ENCODE measurements at places on chromosomes 3 and 15.

DNA sequence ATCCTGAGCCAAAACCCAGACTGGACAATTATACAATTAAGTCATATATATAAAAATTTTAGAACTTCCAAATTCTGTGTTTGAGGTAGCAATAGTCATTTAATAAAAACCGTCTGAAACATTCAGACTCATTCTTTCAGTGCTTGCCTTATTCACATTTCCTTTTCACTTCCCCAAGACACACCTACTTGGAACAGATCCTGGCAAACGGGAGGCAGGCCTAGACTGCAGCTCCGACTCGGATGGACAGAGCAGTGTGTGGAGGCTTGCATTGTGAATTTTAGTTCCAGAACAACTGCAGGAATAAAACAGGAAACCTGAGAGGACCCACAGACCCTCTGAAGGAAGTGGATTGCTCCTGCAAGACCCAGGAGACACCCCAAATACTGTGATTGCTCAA is 341.4 kb downstream of the CNTN3 start:
- DNase-seq = no peak

DNA sequence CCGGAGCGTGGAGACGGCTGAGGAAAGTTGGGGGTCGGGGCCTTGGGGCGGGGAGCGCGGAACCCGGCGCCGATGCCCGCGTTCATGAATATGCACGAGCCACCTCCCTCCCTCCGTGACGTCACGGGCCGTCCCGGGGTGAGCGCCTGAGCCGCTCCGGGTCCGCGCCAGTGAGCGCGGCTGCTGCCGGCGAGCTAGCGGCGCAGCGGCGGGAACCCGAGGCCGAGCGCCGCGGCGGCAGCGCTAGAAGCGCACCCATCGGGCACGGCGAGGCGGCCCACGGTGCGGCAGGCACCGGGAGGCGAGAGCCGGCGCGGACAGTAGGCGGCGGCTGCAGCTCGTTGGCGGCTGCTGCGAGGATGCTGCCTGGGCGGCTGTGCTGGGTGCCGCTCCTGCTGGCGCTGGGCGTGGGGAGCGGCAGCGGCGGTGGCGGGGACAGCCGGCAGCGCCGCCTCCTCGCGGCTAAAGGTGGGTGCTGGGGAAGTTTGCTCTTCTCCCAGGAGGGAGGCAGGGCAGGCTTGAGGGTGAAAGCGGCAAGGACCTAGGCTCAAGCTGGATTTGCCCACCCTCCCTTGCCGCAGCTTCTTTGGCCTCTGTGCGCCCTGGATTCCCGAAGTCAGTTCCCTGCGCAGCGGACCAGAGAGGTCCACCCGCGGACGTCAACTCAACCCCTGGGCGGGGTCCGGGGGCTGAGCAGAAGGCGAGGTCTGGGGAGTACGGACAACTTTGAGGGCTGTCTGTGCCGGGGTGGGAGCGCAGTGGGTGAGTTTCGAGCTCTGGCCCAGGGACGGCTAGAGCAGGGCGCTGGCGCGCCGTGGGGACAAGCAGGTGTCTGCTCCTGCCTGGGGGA is at the start of gene CLSTN2:
TSS of gene CLSTN2 (plus strand) at position 170 of the 850 bp plus-strand sequence.
- no peak for DNase-seq

GRCh38 chr3:57816471-57817095 is 60.5 kb downstream of the SLMAP start:
- no peak for DNase-seq

GRCh38 chr15:59333401-59334075 is 39.1 kb downstream of the MYO1E start:
- no peak for DNase-seq

GRCh38 chr15:73711526-73711925 is 27.3 kb downstream of the CD276 start:
- no peak for DNase-seq

GRCh38 chr3:57062101-57062631 is 1.7 kb downstream of the SPATA12 start:
- DNase-seq = no peak

GRCh38 chr3:78632925-78633553 is 1134.8 kb downstream of the ROBO1 start:
- no peak for DNase-seq

DNA sequence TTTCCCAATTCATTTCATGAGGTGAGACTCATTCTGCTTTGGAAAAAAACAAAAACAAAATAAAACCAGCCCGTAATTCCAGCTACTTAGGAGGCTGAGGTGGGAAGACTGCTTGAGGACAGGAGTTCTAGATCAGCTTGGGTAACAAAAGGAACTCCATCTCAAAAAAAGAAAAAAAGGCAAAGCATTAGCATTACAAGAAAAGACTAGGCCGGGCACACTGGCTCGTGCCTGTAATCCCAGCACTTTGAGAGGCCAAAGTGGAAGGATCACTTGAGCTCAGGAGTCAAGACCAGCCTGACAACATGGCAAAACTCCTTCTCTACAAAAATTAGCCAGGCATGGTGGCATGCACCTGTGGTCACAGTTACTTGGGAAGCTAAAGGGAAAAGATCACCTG is 33.9 kb downstream of the TRPM7 start:
- no peak for DNase-seq

All from memory B cell (primary cell).